ENCODE measurements at places on chromosomes 3 and 15.
A peak's percentile ranks its signal among the peaks of the same experiment; 100 is the strongest.

- H3K4me1 ChIP-seq, result peaks cover 13% of the 10 kb centered on the region
- H3K27me3 ChIP-seq, result no peaks in the 10 kb centered on the region
- no peaks in the 10 kb centered on the region for H3K36me3 ChIP-seq
- no peak overlapping the region for H3K27ac ChIP-seq
- no peak overlapping the region for H3K4me3 ChIP-seq
Measured at GRCh38 chr3:26280517-26280916, 342.1 kb upstream of the LRRC3B start.

DNA sequence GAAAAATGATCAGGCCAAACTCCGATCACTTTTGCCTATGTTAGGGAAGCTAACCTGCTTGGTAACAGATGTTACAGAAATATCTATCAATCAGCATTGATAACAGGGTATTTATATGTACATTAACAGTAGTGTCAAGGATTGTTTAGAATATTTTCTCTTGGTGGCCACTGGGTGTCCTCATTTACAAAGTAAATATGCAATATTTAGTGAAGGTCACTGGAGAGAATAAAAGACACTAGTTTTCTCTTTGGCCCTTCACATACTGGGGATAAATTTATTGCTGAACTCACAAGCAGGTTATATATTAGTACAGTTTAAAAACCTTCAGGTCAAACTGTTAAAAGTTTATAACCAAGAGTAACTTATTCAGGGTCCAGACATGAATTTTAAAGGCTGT, 69.0 kb downstream of the TIGIT start:
- no peaks in the 10 kb centered on the region for H3K36me3 ChIP-seq
- H3K27ac ChIP-seq, result no peak overlapping the region
- no peaks in the 10 kb centered on the region for H3K27me3 ChIP-seq
- DNase-seq, result no peak
- no peaks in the 10 kb centered on the region for H3K4me1 ChIP-seq

DNA sequence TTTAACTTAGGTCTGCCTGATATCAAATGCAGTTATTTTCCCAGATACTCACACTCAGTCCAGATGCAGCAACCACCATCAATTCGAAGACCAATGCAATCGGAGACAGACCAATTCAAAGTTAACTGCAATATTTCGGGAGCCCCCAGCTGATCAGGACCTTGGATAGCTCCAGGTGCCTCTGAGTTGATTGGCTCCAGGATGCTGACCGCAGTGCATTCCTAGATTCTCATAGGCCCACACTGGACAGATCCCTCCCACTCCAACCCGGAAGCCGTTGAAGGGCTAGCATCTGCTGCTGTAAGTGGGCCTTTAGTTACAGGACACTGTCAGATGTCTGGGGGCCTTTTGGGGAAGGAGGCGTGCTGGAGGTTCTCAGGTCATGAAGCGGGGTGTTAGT, 89.5 kb upstream of the ATP2B2 start:
- H3K4me1 ChIP-seq, result no peaks in the 10 kb centered on the region
- no peaks in the 10 kb centered on the region for H3K27me3 ChIP-seq
- no peaks in the 10 kb centered on the region for H3K36me3 ChIP-seq
- peak; percentile 5 for DNase-seq
- H3K4me3 ChIP-seq, result no peak overlapping the region
- no peak overlapping the region for H3K27ac ChIP-seq

- no peaks in the 10 kb centered on the region for H3K4me1 ChIP-seq
- H3K4me3 ChIP-seq, result no peak overlapping the region
- peaks cover 21% of the 10 kb centered on the region for H3K27me3 ChIP-seq
- DNase-seq, result no peak
- H3K36me3 ChIP-seq, result no peaks in the 10 kb centered on the region
Measured at GRCh38 chr3:13068269-13069010, 4.8 kb downstream of the IQSEC1 start.

DNA sequence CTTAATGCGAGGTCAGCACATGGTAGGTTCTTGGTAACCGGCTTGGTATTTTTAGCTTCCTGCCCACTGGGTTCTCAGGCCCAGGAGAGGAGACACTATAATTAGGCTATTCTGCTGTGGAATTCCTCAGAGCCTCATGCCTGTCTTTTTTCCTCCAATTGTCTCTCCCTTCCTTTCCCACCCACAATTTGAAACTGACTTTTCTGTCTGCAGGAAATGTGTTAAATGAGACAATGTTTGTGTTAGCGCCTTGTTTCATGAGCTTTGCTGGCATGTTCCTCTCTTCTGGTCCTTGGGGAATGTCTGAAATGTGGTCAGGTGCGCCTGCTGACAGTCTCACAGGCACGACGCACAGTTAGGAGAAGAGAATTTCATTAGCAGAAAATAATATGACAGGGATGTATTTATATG, 223.6 kb upstream of the CTNNB1 start:
- no peaks in the 10 kb centered on the region for H3K27me3 ChIP-seq
- no peak overlapping the region for H3K4me3 ChIP-seq
- no peaks in the 10 kb centered on the region for H3K36me3 ChIP-seq
- H3K27ac ChIP-seq, result no peak overlapping the region
- no peak for DNase-seq
- peaks cover 7% of the 10 kb centered on the region for H3K4me1 ChIP-seq

GRCh38 chr3:19065027-19065426, 83.3 kb upstream of the KCNH8 start:
- no peaks in the 10 kb centered on the region for H3K27me3 ChIP-seq
- H3K36me3 ChIP-seq, result no peaks in the 10 kb centered on the region
- H3K4me1 ChIP-seq, result no peaks in the 10 kb centered on the region
- H3K27ac ChIP-seq, result no peak overlapping the region

DNA sequence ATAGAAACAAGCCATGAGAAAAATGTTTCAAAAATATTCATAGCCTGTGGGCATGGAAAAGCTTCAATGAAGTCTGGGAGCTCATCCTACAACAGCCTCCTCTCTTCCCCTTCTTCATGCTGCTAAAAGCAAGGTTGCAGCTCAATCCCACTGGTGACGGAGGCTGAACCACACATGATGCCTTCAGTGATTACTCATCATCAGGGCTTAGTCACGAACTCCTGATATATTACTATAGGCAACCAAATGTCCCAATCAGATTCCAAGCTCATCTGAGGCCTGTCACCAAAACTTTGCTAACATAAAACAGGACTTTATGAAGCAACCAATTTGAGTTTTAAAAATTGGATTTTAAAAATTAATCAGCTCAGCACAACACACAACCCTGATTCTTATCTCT, 24.0 kb upstream of the SLC24A5 start:
- no peak overlapping the region for H3K4me3 ChIP-seq
- peaks cover 13% of the 10 kb centered on the region for H3K4me1 ChIP-seq
- no peaks in the 10 kb centered on the region for H3K27me3 ChIP-seq
- H3K36me3 ChIP-seq, result no peaks in the 10 kb centered on the region
- peak overlapping the region; percentile 52 for H3K27ac ChIP-seq

GRCh38 chr15:77426871-77427270, 6.2 kb downstream of the HMG20A start:
- no peaks in the 10 kb centered on the region for H3K27me3 ChIP-seq
- H3K27ac ChIP-seq, result no peak overlapping the region
- DNase-seq, result no peak
- peaks cover under 1% of the 10 kb centered on the region for H3K4me1 ChIP-seq
- H3K4me3 ChIP-seq, result no peak overlapping the region

DNA sequence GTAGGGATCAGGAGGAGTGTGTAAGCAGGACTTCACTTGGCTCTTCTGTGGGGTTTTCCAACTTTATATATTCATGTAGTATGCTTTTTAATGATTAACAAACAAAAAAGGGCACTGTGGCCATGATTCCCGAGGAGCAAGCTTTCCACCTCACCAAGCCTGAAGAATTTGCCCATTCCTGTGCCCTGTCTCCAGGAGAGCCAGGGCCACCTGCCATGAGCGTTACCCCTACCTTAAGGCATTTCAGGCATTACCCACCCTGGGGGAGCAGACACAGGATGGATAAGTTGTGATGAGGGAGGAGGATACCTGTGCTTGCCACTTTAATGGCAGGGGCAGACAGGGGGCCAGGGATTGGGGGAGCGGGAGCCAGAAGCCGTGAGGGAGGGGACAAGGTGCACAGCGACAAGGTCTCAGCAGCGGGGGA, 3.0 kb downstream of the TRPM1 start:
- peaks cover 3% of the 10 kb centered on the region for H3K27me3 ChIP-seq
- no peak overlapping the region for H3K4me3 ChIP-seq
- H3K27ac ChIP-seq, result no peak overlapping the region
- H3K4me1 ChIP-seq, result no peaks in the 10 kb centered on the region

GRCh38 chr3:104206925-104207324, 1159.8 kb upstream of the ALCAM start:
- DNase-seq, result no peak
- no peaks in the 10 kb centered on the region for H3K27me3 ChIP-seq
- H3K36me3 ChIP-seq, result no peaks in the 10 kb centered on the region
- no peak overlapping the region for H3K27ac ChIP-seq
- H3K4me1 ChIP-seq, result no peaks in the 10 kb centered on the region
- no peak overlapping the region for H3K4me3 ChIP-seq

GRCh38 chr15:64037116-64037515, 9.2 kb downstream of the DAPK2 start:
- H3K4me3 ChIP-seq, result no peak overlapping the region
- DNase-seq, result no peak
- no peaks in the 10 kb centered on the region for H3K4me1 ChIP-seq

DNA sequence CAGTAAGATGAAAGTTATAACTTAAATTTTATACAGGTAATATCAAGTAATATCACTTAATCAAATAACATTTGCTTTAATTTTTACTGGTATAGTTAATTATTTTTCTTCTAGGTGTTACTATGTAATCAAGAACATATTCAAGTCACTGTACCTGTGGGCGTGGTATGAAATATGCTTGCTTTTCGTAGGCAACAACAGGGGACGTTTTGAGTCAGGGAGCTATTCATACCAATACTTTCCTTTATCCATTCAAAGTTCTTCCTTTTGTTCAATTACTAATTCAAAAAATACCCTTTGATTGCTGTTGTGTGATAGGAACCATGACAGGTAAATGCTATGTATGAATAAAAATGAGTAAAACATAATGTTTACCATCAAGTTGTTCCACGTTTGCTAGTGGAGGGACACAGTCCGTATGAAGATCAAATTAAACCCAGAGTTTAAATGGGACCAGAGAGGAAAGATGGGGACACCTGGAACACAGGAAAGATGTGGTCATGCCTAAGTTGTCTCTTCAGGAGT, 654.0 kb upstream of the KCNMB2 start:
- no peaks in the 10 kb centered on the region for H3K4me1 ChIP-seq
- no peaks in the 10 kb centered on the region for H3K36me3 ChIP-seq
- no peak overlapping the region for H3K27ac ChIP-seq
- H3K4me3 ChIP-seq, result no peak overlapping the region
- no peak for DNase-seq
- H3K27me3 ChIP-seq, result no peaks in the 10 kb centered on the region

GRCh38 chr15:66617137-66618090, 51.6 kb upstream of the LCTL start:
- no peak for DNase-seq
- H3K27me3 ChIP-seq, result peaks cover 20% of the 10 kb centered on the region
- H3K27ac ChIP-seq, result no peak overlapping the region
- no peaks in the 10 kb centered on the region for H3K36me3 ChIP-seq

- H3K4me1 ChIP-seq, result no peaks in the 10 kb centered on the region
- DNase-seq, result no peak
Measured at GRCh38 chr3:12049675-12050074, 45.5 kb downstream of the SYN2 start.

DNA sequence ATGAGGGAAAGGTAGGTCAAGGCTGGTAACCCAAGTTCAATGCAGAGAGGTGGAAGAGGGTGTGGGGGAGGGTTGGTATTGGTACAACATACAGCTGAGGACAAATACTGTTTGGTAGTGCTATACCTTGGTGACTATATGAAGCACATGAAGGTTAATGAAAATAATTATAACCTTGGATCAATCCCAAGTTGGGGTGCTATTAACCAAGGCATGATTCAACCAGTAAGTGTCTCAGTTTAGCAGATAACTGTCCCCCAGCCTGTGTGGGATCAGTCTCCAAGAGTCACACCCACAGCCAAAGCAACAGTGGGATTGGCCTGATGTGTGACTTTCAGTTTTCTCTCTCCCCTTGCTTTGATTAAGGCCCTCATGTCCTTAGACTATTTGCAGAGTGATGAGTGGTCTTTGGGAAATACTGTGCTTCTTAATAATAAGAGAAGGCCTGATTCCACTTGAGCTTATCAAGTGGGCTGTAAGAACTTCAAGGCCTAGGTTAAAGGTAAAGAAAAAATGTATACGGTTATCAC, 80.8 kb downstream of the EOMES start:
- H3K4me3 ChIP-seq, result no peak overlapping the region
- no peaks in the 10 kb centered on the region for H3K27me3 ChIP-seq
- no peak overlapping the region for H3K27ac ChIP-seq
- no peak for DNase-seq
- peaks cover 6% of the 10 kb centered on the region for H3K4me1 ChIP-seq

DNA sequence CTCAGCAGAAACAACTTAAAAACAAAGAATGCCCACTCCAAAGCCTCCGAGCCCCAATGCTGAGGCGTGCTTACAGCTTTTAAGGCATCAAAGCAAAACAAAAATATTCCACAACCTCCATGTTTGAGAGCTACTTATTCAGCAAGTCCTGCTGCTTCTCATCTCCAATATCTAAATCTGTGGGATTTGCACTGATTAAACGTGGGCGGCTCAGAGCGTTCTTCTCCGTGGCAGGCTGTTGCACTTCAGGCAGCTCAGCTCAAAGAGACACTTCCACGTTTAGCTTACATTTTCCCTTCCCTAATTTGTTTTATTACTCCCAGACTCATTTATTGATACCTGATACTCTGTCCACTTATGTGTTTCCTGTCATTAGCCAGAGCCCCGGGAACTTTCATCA, 282.6 kb upstream of the MCTP2 start:
- no peak overlapping the region for H3K27ac ChIP-seq
- no peaks in the 10 kb centered on the region for H3K36me3 ChIP-seq
- DNase-seq, result no peak
- H3K27me3 ChIP-seq, result no peaks in the 10 kb centered on the region
- no peak overlapping the region for H3K4me3 ChIP-seq

- H3K4me1 ChIP-seq, result no peaks in the 10 kb centered on the region
- no peaks in the 10 kb centered on the region for H3K27me3 ChIP-seq
- no peak overlapping the region for H3K27ac ChIP-seq
- H3K4me3 ChIP-seq, result no peak overlapping the region
- no peak for DNase-seq
- H3K36me3 ChIP-seq, result no peaks in the 10 kb centered on the region
Measured at GRCh38 chr3:134847349-134847748, 52.3 kb downstream of the EPHB1 start.

GRCh38 chr3:136343446-136343845, 93.3 kb downstream of the PCCB start:
- no peak for DNase-seq
- H3K4me1 ChIP-seq, result peaks cover 11% of the 10 kb centered on the region
- H3K27me3 ChIP-seq, result no peaks in the 10 kb centered on the region
